Immature natural killer cell (primary cell): ENCODE measurements at places on chromosomes 12 and 14. TPM values are rescaled to one million over a fixed set of nuclear protein-coding genes. Genes with fewer than 3 reads are reported as not detected.

DNA sequence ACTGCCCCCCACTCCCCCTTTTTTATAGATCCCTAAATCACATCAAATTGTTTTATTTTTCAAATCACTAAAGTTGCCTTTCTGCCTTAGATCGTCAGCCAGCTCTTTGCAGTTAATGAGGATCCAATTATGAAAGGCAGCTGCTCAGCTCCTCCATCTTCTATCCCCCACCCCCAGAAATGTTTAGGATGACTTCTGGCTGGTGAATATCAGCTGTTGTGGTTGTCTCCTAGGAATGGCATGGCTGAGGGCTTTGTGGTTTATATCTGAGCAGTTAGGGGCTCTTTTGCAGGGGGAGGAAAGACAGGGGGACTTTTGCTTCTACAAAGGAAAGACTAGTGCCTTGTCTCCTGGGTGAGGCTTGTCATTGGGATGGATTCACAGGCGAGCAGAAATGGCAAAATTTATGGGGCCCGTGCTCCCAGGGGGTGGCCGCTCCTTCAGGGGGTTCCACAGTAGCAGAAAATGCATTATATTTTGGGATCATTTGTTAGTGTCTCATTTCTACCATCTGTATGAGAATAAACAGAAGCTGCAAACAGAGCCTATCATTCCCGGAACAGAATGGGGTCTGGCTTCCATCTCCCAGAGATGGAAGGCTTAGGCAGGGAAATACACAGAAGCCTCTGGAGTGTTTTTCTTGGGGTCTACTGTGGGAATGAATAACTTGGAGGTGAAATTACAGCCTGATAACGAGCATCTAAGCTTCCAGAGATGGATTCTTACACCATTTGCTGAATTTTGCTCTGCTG is 6.5 kb downstream of the JDP2 start:
- no peaks in the 10 kb centered on the region for H3K4me1 ChIP-seq
- no peak overlapping the region for H3K27ac ChIP-seq
- H3K27me3 ChIP-seq, result no peaks in the 10 kb centered on the region
- H3K36me3 ChIP-seq, result no peaks in the 10 kb centered on the region

- no peaks in the 10 kb centered on the region for H3K27me3 ChIP-seq
- H3K4me1 ChIP-seq, result peaks cover 3% of the 10 kb centered on the region
- no peak overlapping the region for H3K27ac ChIP-seq
- no peak for DNase-seq
- H3K36me3 ChIP-seq, result no peaks in the 10 kb centered on the region
Observed at GRCh38 chr14:102541771-102542170, 32.2 kb upstream of the ANKRD9 start.

DNA sequence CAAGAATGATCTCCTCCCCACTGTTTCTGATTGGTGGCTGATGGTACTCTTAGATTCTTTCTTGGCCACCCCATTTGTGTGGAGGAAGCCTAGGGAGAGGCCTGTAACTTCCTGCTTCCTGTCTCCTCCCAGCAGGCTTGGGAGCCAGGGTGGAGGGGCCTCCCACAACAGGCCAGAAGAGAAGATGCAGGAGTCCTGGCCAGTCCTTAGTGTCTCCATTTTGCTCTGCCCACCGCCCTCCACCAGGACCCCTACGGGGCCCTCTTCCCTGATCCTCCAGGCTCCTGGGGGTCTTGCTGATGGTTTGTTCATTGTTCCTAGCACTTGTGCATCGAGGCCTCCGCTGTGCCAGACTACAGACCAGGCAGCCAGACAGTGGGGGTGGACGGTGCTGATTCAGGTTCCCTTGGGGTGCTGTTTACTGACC is 6.8 kb downstream of the TSPAN9 start:
- H3K4me1 ChIP-seq, result no peaks in the 10 kb centered on the region
- no peak overlapping the region for H3K27ac ChIP-seq
- peaks cover 3% of the 10 kb centered on the region for H3K27me3 ChIP-seq

DNA sequence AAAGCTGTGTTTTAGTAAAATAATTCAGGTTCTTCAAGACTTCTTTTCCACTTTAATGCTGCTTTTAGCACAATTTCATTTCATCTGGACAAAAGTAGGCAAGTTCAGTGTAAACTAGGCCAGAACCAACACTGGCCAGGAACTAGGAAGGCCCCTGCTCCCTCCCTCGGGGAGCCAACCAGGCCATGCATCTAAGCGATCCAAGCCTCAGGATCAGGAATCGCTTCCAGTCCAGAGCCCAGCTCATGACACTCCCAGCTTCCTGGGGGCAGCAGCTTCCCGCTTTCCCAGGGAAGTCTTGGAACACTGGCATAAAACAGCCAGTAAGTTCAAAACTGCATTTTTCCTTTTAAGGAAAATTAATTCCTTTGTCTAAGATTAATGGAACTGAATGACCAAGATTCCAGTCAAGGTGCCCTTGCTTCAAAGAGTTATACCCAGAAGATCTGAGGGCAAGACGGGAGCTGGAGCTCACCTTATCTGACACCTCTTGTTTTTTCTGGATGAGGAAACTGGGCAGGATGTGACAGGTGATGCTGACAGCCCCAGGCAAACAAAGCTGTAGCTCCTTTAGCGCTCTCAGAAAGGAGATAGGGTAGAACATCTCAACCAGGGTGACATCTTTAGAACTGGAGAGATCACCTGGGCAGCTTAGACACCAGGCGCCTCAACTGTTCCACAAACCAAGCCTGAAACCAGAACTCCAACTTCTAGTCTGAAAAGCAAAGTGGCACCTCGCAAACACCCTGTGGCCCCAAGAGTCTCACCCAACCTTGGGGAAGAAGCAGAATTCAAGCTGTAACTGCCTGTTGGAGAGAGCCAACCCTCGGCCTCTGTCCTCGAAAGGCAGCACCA is 61.4 kb upstream of the PNMA1 start:
- H3K4me3 ChIP-seq, result no peak overlapping the region
- no peaks in the 10 kb centered on the region for H3K36me3 ChIP-seq
- H3K27ac ChIP-seq, result peak overlapping the region; percentile 86
- H3K4me1 ChIP-seq, result peaks cover 76% of the 10 kb centered on the region
- no peak for DNase-seq

DNA sequence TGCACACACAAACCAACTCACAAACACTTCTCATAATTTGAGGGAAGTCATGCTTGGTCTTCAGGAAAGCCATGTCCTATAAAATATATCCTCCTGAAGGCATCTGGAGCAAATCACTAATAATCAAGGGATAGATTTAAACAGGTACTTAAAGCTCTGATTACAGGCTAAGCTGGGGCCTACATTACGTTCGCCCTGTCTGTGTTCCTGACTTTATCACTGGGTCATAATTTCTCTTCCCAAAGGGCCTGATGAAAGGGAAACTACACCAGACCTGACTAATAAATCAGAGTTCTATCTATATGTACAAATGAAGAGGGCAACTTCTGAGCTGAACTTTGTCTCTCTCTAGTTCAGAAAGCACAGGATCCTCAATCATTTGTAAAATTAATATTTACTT is 43.9 kb upstream of the RASSF8 start:
- H3K27ac ChIP-seq, result no peak overlapping the region
- DNase-seq, result no peak
- no peaks in the 10 kb centered on the region for H3K4me1 ChIP-seq
- H3K36me3 ChIP-seq, result no peaks in the 10 kb centered on the region
- H3K4me3 ChIP-seq, result no peak overlapping the region
- H3K27me3 ChIP-seq, result no peaks in the 10 kb centered on the region

- H3K27ac ChIP-seq, result no peak overlapping the region
- no peak overlapping the region for H3K4me3 ChIP-seq
- DNase-seq, result no peak
- no peaks in the 10 kb centered on the region for H3K4me1 ChIP-seq
- no peaks in the 10 kb centered on the region for H3K27me3 ChIP-seq
Observed at GRCh38 chr12:118402251-118402650, 25.9 kb downstream of the SUDS3 start.

- peaks cover 30% of the 10 kb centered on the region for H3K36me3 ChIP-seq
- H3K4me3 ChIP-seq, result no peak overlapping the region
- H3K4me1 ChIP-seq, result no peaks in the 10 kb centered on the region
- no peak overlapping the region for H3K27ac ChIP-seq
- DNase-seq, result no peak
Observed at GRCh38 chr12:62586850-62587249, 120.2 kb downstream of the MON2 start.

DNA sequence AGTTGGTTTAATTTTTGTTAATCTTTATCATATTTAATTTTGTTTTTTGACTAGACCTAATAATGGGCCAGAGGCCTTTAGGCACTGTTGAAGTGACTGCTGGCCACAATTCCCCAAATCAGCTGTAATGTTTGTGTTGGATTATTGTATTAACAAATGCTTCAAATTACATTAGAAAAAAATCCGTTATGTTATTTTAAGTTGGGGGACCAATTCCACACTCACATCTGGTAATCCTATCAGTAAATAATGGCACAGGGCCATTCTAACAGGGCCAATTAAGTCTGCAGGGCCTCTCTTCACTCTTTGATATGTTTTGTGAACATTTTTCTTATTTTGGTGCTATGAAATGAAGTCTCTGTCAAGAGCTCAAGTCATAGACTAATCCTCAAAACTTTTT is 39.6 kb downstream of the CHST11 start:
- peak overlapping the region; percentile 77 for H3K27ac ChIP-seq
- H3K36me3 ChIP-seq, result no peaks in the 10 kb centered on the region
- H3K4me1 ChIP-seq, result peaks cover 100% of the 10 kb centered on the region

The NGB gene
- not detected for polyA plus RNA-seq

The CD163 gene
- polyA plus RNA-seq, result not detected

The ABCC9 gene
- polyA plus RNA-seq, result not detected

The SLC39A2 gene
- polyA plus RNA-seq, result not detected
